GF-D8 (cell line): ENCODE measurements at places on chromosomes 5 and 9.

GRCh38 chr5:81925009-81925408 lies 46.8 kb upstream of the ATG10 start:
- no peak for DNase-seq

DNA sequence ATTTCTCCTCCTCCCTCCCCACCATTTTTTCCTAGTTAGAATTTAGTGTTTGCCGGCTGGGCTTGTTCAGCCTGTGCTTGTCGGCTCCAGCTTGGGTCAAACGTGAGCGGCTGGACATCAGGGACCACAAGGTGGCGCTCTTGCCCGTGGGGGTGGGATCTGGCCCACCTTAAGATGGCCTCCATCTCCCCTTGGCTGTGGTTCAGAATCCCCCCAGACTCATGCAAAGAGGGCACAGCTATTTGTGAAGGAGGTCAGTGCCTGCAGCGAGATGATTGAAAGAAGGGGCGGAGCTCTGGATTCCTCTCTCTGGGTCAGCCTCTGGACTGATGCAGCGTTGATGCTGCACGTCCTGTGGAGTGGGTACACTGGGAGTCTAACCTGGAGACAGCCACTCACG lies 283.3 kb upstream of the TUT7 start:
- DNase-seq, result no peak

DNA sequence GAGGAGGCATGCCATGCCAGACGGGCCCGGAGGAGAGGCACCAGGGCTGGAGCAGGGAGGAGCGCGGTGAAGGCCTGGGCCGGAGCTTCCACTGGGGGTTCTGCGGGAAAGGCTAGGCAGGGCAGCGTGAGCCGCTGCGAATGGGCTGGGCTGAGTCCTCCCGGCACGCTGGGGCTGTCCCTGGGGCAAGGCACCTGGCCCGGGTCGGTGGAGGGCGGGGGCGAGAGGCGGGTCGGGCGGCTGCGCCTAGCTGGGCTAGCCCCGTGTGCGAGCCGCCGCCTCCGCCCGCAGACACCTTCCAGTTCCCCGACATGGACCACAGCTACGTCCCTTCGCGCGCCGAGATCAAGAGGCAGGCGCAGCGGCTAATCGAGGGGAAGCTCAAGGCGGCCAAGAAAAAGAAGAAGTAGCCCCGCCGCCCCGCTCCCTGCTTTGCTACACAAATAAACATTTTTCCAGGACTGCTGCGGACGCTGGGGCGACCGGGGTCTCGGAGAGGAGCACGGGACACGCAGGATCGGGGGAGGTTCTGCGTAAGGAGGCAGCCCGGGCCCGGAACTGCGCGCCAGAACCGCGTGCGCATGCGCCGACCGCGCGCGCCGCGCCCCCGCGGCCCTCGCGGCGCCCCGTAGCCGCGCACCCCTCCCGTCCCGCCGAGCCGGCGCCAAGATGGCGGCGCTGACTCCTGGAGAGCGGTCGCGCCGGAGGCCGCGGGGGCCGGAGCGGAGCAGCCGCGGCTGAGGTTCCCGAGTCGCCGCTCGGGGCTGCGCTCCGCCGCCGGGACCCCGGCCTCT lies at the start of gene RABL6:
Gene RABL6, plus strand, starts transcription at position 668 of the 794 bp plus-strand sequence. CDS start 249 bp downstream, outside the sequence.
- peak; percentile 45 for DNase-seq

DNA sequence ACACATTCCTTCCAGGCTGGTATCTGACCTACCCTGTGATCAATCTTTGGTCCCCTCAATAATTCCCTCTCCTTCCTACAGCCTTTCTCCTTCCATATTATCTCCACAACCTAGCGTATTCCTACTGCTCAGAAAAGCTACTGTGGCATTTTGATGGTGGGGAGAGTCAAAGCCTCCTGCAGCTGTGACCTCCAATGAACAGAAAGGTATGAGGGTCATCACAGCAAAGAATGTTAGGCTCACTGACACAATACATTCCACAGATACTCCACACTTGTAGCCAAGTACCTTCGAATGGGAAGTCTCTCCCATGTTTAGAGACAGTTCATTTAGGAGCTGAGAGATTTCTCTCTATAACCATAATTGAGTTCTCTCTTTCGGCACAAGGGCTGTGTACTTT lies 5.9 kb downstream of the FBN2 start:
- DNase-seq, result no peak

GRCh38 chr9:83920469-83920926 lies 734 bp downstream of the KIF27 start:
- peak; percentile 51 for DNase-seq

DNA sequence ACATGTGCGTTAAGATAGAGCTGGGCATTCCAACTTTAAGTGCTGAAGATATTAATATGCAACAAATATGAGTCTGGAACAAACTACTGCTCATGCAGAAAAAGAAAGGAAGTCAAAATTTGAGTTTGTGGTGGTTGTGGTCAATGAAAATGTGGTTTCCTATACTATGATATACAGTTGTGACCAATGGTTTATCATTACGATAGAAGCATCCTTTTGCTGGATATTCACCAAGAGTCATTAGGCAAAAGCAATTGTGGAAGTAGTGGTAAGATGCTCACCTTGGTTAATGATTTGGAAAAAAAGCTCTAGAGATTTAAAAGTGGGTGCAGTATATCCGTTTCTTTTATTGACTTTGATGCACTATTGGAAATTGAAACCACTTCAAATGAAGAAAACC lies 1007.0 kb downstream of the NR2F1-AS1 start:
- DNase-seq, result no peak

- DNase-seq, result no peak
These were observed 81.7 kb downstream of the ADAMTS19 start for GRCh38 chr5:129541648-129542251.

GRCh38 chr5:17148481-17148880 lies 69.0 kb upstream of the BASP1 start:
- no peak for DNase-seq
